ENCODE measurements at places on chromosomes 2 and 18.

DNA sequence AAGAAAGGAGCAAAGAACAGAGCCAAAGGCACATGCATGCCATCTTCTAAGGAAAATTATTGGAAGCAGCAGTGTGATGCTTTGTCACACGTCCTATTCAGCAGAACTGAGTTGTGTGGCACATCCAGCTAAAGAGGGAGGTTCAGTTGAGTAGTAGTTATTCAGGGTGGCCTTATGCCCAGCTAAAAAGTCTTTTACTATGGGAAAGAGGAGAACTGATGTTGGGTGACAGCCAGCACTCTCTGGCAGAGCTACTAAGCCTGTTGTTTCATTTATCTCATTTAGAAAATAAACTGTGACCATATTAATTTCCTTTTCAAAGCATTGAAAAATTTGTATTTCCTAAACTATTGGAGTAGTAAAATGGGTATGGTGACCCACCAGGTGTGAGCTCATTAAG, 18.5 kb downstream of the ITGA6 start:
- DNase-seq, result no peak

DNA sequence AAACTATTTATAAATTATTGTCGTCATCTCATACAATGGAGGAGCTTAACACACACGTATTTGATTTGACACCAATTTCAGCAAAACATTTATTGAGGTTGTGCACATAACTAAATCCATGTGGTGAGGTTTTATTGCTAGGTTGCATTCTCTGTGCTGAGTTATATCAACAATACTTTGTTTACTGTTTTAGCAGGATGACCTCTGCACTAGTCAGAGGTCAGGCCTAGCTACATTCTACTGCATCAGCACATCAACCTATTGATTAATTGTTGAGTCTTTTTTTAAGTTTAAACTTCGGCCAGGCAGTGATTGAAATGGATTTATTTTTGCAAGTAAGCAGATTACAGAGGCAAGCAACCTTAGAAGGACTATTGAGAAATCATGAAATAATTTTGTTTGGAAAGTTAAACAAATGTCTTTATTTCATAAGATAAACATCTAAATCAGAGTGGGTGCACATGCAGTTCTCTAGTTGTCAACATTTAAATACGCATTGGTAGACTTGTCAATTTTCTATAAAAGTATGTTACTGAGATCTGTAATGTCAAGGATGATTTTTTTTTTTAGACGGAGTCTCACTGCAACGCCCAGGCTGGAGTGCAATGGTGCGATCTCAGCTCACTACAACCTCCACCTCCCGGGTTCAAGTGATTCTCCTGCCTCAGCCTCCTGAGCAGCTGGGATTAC, 75.2 kb upstream of the CD28 start:
- no peak for DNase-seq

GRCh38 chr2:168245074-168245825, 2.1 kb downstream of the STK39 start:
- no peak for DNase-seq

GRCh38 chr2:171669121-171669520, 18.1 kb upstream of the DYNC1I2 start:
- DNase-seq, result no peak

GRCh38 chr2:200243441-200243840, 63.1 kb upstream of the SPATS2L start:
- no peak for DNase-seq

DNA sequence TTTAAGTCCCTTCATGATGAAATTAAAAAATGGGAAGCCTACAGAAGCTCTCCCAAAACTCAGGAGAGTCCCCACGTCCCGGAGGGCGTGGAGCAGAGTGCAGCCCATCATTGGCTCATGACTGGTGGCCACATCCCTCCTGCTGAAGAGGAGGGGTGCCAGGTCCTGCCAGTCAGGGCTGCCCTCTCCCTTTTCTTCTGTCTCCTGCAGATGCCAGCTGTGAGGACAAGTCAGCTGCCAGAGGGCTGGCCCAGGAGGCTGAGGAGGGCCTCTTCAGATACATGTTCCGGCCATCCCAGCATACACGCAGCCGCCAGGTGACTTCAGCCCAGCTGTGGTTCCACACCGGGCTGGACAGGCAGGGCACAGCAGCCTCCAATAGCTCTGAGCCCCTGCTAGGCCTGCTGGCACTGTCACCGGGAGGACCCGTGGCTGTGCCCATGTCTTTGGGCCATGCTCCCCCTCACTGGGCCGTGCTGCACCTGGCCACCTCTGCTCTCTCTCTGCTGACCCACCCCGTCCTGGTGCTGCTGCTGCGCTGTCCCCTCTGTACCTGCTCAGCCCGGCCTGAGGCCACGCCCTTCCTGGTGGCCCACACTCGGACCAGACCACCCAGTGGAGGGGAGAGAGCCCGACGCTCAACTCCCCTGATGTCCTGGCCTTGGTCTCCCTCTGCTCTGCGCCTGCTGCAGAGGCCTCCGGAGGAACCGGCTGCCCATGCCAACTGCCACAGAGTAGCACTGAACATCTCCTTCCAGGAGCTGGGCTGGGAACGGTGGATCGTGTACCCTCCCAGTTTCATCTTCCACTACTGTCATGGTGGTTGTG, 2.6 kb downstream of the INHA start:
- no peak for DNase-seq

GRCh38 chr2:60361498-60361897, 192.0 kb downstream of the BCL11A start:
- DNase-seq, result no peak

GRCh38 chr2:202545523-202545922, 89.2 kb upstream of the FAM117B start:
- no peak for DNase-seq

DNA sequence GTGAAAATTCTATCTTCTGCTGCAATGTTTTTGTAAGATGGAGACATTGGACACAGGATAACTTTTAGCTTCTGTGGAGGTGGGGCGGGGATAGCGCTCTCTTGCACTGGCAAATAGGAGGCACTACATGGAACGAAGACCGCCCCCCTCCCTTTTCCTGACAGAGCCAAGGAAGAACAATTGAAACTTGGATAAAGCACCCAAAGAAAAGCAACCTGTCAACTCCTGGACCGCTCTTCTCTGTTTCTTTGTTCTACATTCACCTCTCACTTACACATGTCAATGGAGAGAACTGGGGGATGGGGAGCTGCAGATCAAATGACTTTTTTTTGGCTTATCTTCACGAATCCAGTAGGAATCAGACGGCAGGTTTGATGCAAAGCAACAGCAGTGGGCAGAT, 126.3 kb upstream of the CHAC2 start:
- DNase-seq, result no peak

DNA sequence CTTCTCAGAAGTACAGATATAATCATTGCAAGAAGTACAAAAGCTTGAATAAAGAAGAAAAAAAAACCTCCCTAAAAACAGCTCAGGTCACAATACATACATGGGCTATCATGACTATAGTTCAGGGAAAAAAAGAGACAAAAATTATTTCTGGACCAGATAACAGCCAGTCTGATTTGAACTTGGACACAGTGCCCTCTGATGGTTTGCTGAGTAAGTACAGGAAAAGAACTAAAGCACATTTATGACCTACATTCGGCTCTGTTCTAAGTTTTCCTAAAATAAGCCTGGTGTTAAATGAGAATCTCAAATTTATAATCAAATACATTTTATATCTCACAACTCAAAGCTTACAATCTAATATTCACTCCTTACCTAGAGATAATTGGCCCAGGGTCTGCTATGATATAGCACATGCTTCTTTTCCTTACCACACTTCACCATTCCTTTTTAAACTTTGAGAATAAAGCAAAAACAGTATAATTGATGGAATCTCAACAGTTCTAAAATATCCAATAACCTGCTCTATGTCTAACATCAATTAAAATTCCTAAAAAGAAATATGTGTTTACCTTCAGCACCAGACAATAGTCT, 81.1 kb downstream of the RAPH1 start:
- DNase-seq, result no peak

DNA sequence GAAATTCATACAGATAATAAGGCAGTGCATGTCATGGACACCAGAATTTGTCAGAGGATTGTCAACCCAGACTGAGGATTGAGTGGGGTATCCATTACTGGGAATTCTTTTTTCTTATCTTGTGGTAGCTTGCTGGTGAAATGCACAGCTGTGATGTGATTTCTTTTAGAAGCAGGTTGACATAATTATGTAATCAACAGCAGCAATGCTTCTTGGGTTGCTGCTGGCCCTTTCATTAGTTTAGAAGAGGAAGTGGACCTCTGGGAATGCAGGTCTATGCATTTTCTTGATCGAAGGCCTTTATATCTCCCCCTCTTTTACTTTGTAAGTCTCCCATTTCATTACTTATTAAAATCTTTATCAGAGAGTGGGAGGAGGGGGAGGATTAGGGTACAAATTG, 319.9 kb downstream of the AGPS start:
- no peak for DNase-seq

DNA sequence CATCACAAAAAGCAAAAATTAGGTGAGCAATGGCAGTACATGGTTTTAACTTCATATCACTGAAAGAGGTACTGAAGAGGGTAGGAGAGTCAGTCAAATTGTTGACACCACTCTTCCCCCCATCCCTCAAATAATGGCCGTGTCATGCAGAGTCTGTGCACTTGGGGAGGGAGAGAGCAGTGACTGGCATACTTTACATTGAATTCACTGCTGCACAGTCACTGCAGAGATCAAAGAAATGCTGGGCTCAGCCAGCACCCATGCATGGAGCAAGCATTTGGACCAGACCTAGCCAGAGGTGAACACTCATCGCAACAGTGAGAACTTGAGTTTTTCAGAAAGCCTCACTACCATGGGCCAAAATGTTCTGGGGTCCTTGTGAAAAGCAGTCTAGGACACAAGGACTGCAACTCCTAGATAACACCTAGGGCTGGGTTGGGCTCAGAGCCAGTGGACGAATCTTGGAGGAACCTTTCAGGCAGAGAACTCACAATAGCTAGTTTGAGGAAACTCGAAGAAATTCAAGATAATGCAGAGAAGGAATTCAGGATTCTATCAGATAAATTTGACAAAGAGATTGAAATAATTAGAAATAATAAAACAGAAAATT, 112.9 kb downstream of the NR4A2 start:
- DNase-seq, result no peak

DNA sequence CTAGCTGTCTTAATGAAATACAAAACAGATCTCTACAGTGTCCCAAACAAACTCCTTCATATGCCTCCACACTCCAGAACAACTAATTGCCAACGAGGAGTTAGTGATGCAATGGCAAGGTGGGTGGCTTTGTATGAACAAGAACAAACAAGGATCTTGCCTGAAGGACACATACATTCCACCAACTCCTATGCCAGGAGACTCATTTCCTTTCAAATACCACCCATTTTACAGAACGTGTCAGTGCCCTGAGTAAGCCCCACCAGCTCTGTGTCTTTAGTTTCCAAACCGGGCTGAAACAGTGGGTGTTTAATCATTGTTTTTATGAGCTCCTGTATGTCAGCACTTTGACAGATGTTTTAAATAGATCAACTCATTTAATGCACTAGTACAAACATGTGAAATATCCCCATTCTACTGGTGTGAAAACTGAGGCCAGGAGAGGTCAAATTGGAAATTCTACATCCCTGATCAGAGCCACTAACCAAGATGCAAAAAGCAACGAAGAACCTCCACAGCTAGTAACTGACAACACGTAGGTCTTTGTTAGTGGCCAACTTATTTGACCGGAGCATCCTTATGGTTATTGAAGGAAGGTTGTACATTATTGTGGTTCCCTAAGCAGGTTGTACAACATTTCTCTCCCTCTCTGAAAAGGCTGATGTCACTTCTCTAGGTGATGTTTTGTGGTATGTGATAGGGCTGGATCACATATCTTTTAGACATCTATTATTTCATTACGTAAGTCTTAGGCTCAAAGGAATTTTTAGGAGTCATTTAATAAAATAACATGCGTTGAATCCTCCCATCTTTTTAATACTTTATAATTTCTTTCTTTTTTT, 534.9 kb upstream of the TNP1 start:
- no peak for DNase-seq

- DNase-seq, result no peak
These were observed 199.4 kb upstream of the FN1 start for GRCh38 chr2:215635071-215635787.

GRCh38 chr2:96408616-96409015, 73.0 kb downstream of the NCAPH start:
- no peak for DNase-seq

- no peak for DNase-seq
These were observed 79.9 kb downstream of the ALK start for GRCh38 chr2:29841386-29842004.

DNA sequence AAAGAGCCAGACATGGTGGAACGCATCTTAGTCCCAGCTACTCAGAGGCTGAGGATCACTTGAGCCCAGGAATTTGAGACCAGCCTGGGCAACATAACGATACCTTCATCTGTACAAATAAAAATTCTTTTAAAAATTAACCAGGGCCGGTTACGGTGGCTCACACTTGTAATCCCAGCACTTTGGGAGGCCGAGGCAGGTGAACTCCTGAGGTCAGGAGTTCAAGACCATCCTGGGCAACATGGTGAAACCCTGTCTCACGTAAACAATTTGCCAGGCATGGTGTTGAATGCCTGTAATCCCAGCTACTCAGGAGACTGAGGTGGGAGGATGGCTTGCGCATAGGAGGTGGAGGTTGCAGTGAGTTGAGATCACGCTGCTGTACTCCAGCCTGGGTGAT, 25.8 kb upstream of the KCNG3 start:
- no peak for DNase-seq

- DNase-seq, result no peak
These were observed 58.6 kb downstream of the GALNT14 start for GRCh38 chr2:31079665-31080064.

DNA sequence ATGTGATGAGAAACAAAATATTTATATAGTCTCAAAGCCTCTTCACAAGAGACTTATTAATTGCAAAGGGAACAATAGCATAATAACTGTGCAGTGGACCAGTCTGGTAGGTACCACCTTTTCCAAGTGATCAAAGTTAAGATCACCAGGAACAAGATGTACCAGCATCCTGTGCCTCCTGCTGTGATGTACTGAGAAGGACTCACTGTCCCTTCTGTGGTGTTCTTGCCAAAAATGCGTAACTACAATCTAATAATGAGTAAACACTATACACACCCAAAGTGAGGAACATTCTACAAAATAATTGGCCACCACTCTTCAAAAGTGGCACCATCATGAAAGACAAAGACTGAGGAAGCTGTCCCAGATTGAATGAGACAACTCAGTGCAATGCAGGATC, 14.5 kb downstream of the GNLY start:
- no peak for DNase-seq

GRCh38 chr18:23580677-23581367, 5.5 kb downstream of the NPC1 start:
- no peak for DNase-seq
